ENCODE measurements at places on chromosomes 13 and 19. TPM values are rescaled to one million over a fixed set of nuclear protein-coding genes. Genes with fewer than 3 reads are reported as not detected.

GRCh38 chr19:57769345-57770131, at the start of gene ZNF586:
ZNF586 (plus strand) TSS chr19:57769676; CDS start chr19:57769843, 167 bp downstream.
- peak; percentile 89 for DNase-seq

The BEST2 gene
- total RNA-seq: 207 TPM

DNA sequence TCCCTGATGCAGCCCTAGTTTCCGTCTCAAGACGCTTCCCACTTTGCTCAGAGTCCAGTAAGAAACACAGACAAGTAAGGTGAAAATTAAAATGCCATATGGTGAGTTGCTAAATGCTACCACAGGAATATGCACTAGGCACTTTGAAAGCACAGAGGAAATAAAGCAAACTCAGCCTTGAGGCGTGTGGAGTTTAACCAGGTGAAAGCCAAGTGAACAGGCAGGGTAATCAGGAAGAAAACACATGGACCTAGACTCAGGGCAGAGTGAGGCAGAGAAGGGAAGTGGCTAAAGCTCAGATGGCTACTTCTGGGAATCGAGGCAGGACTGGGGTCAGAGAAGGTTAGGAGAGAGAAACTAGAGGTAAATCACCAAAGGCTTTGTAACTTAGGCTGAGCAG, 5.4 kb upstream of the UBL3 start:
- no peak for DNase-seq

- no peak for DNase-seq
These were observed 16.8 kb upstream of the COMP start for GRCh38 chr19:18807861-18808331.

GRCh38 chr19:56491399-56491798, 14.3 kb upstream of the ZNF667 start:
- no peak for DNase-seq

The PABPC3 gene
- 0.28 TPM for total RNA-seq

The GIPR gene
- 21.2 TPM for total RNA-seq

GRCh38 chr19:53389571-53389970, 5.4 kb upstream of the ZNF765 start:
- no peak for DNase-seq

The KLC3 gene
- total RNA-seq: not detected

DNA sequence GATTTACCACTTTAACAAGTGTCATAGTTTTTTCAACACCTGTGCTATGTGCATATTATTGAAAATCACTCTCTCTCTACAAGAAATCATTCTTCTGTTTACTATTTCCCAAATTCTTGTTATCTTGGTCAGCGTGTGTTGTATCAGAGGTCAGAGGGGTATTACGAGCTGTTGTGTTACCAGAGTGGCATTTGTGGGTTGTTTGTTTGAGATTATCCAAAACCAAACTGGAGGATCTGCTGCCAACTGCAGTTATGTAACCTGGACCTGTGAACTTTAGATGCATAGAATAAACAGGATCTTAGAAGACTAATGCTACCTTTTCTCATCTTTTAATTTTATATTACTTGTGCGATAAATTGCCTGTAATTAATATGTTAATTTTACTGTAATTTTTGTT, 1751.4 kb upstream of the SPRY2 start:
- DNase-seq: no peak

GRCh38 chr19:7507884-7508283, 8.0 kb upstream of the ZNF358 start:
- DNase-seq: peak; percentile 76

DNA sequence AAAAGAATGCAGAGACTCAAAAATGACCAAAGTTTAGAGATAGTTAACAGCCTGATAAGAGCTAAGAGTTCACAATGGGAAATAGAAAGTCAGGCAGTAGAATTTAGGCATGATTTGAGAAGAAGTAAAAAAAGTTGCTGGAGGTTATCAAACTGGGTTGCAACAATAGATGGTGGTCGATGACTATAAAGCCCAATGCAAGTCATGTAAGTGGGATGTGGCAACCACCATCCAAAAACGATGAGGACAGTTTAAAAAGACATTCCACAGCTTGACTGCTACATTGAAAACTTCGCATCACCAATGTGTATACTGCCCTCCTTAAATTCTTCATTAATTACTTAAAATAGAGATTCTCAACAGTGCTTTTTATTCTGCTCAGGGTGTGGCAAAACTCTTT, 19.7 kb downstream of the ELF1 start:
- DNase-seq: no peak

The GJA3 gene
- not detected for total RNA-seq

- DNase-seq: no peak
These were observed 1.0 kb downstream of the CACNA1A start for GRCh38 chr19:13505164-13505695.

DNA sequence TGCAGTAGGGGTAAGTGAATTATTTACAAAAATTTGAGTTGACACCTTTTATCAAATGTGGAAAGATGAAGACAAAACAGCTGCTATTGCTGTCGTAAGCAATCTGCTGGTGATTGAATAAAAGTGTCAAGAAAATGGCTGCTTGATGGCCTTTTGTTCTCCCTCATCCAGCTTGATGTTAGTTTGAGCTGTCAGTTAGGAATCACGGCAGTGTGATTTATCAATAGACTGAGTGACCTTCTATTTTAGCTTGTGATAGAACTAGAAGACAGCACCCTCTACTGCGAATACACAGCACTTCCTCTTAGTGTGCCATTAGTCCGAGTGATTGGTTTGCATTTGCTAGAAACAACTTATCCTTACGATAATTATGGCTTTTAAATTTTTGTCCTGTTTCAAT, 76.3 kb downstream of the MZT1 start:
- no peak for DNase-seq

The DYRK1B gene
- 7.6 TPM for total RNA-seq

DNA sequence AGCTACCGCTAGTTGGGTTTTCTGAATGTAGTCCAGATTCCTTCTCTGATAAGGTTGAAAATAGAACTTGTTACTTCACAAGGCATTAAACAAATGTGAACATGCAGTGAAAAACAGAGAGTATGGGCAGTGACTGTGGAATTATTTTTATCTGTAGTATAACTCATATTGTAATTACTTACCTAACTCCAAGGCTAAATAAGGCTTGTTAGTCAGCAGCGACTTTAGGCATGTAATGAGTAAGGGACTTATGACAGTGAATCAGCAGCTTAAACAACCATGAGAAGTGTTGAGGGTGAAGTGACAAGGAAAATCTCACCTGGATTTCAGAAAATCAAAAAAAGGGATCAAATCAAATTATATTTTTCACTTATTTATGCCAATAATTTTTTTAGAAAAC, 1719.5 kb upstream of the MIR17HG start:
- DNase-seq: no peak

The ZNF490 gene
- 7.6 TPM for total RNA-seq

- no peak for DNase-seq
These were observed 51.7 kb downstream of the DGKH start for GRCh38 chr13:42099962-42100675.

- no peak for DNase-seq
These were observed 919 bp downstream of the GTF3A start for GRCh38 chr13:27425158-27425917.

The CRX gene
- not detected for total RNA-seq

The LAIR2 gene
- not detected for total RNA-seq

The DMAC2 gene
- total RNA-seq: 43.6 TPM

- no peak for DNase-seq
These were observed 600 bp upstream of the ZNF226 start for GRCh38 chr19:44164327-44164672.

GRCh38 chr19:1336079-1336684, 47.5 kb upstream of the NDUFS7 start:
- no peak for DNase-seq

The SWSAP1 gene
- 3.4 TPM for total RNA-seq

DNA sequence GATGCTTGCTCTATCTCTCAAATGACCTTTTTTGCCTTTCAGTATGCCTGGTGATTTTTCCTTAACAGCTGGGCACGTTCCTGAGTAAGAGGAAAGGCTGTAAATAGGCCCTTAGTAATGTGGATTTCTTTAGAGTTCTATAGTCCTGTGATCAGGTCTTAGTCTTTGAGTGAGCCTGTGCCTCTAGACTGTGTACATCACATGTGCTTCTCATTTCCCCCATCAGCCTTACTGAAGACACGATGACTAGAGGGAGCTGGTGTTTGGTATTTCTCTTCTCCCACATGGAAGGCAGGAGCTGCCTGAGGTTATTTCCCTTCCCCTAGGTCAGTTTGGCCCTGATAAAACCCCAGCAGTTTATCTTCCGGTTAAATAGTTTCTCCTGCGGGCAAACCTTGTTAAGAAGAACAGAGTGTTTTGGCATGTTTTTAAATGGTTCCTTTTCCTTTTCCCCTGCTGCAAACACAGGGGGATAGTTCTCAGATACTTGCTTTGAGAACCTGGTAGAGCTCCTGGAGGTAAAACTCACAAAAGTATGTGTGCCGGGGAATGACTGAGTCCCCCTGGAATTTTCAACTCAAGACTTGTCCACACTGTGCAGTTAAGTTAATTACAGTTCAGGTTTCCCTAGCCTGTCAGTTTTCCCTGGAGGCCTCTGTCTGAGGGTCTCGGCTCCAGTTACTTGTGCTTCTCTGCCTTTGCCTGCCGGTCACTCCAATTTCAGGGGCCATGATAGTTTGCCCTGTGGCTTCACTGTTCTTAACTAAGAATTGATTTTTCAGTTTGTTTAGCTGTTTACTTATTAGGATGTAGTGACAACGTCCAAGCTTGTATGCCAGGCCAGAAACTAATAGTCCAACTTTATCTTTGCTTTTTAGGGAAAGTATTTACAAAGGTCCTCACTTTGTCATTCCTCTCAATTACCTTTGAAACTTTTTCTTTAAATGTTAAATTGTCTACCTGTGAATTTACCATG, 94.4 kb downstream of the URI1 start:
- no peak for DNase-seq

DNA sequence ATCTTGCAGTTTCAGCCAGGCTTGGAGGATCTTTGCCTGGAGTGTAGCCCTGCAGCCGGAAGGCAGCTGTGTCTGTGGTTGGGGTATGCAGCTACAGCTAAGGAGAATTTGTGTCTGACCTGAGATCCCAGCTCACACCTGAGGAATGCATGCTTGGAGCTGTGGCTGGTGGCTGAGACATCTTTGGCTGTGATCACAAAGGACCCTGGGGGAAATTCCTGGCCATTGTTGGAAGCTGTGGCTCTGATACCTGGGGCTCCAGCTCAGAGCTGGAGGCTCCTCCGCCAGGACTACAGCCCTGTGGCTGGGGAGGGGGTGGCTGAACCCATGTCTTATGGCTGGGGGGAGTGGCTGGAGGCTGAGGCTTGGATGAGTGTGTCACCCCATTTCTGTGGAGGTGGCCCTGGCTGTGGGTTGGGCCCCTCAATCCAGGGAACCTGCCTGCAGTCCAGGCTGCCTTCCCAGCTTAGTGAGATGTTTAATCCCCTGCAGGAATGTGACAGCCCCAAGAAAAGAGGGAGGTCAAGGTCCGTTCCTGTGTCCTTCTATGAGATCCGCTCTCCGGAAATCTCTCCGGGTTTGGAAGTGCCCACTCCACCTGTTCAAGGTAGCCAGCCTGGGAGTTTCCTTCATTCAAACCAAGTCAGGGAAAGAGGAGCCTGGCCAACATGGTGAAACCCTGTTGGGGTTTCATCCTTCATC, 27.6 kb downstream of the ARHGEF18 start:
- DNase-seq: no peak
